Left colon (tissue), 2 donors: ENCODE measurements at places on chromosomes 6 and 20. TPM values are rescaled to one million over a fixed set of nuclear protein-coding genes. Genes with fewer than 3 reads are reported as not detected.

Gene RCAN2
- total RNA-seq, result 4.0 TPM

Gene CDH26
- 0.45 TPM for total RNA-seq

Gene GDAP1L1
- not detected for total RNA-seq

Gene FLOT1
- 137 TPM for total RNA-seq

Gene RBPJL
- not detected for total RNA-seq

Gene MBOAT1
- total RNA-seq, result 72.6 TPM

Gene FAM135A
- 68.4 TPM for total RNA-seq

Gene ELOVL4
- total RNA-seq, result 0.31 TPM

Gene BTNL2
- not detected for total RNA-seq

Gene TPD52L1
- 15.8 TPM for total RNA-seq

Gene SLC22A7
- total RNA-seq, result not detected

Gene PROKR2
- not detected for total RNA-seq

- no peak for DNase-seq
Measured at GRCh38 chr20:53622247-53623133, 28.9 kb upstream of the ZNF217 start.

- no peak for DNase-seq
Measured at GRCh38 chr20:38888059-38888831, 38.0 kb upstream of the FAM83D start.

GRCh38 chr20:56187534-56188165 lies 60.9 kb upstream of the MC3R start:
- DNase-seq, result no peak

- DNase-seq, result no peak
Measured at GRCh38 chr20:60011512-60012507, 53.6 kb downstream of the CDH26 start.

DNA sequence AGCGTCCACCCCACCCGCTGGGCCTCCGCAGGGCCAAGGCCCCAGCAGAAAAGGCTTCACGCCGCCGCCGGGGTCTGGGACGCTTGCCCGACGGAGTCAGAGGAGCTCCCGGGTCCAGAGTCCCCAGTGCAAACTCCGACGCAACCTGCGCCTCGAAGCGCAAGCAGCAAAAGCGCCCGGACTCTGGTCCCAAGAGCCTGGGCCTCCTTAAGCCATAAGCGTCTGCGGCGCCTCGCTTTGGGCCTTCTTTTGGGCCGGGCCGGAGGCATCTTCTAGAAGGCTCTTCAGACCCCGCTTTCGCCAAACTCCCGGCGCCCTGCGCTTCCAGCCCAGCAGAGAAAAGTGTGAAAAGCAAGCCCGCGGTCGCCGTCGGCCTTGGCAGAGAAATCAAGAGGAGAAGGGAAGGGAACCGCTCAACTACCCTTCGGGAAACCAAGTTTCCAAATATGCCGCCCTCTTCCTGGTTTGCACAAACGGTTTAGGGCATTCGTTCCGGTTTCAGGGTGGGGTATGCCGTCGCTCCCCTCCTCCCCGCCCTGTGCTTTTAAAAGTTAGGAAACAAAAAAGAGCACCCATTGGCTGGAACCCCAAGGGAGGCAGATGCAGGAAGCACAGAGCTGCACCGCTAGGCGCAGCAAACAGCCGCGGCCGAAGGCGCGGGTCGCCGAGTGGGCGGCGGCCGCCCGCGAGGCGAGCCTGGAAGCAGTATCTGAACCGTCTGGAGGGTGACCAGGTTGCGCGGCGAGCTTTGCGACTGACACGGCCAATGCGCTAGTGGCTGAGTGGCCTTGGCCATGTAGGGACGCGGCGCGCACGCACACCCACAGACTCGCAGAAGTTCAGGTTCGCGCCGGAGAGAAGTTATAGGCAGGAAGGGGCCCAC lies 1.2 kb downstream of the TBX18 start:
- DNase-seq, result no peak

GRCh38 chr6:93163146-93163545 lies 256.2 kb downstream of the EPHA7 start:
- no peak for DNase-seq

DNA sequence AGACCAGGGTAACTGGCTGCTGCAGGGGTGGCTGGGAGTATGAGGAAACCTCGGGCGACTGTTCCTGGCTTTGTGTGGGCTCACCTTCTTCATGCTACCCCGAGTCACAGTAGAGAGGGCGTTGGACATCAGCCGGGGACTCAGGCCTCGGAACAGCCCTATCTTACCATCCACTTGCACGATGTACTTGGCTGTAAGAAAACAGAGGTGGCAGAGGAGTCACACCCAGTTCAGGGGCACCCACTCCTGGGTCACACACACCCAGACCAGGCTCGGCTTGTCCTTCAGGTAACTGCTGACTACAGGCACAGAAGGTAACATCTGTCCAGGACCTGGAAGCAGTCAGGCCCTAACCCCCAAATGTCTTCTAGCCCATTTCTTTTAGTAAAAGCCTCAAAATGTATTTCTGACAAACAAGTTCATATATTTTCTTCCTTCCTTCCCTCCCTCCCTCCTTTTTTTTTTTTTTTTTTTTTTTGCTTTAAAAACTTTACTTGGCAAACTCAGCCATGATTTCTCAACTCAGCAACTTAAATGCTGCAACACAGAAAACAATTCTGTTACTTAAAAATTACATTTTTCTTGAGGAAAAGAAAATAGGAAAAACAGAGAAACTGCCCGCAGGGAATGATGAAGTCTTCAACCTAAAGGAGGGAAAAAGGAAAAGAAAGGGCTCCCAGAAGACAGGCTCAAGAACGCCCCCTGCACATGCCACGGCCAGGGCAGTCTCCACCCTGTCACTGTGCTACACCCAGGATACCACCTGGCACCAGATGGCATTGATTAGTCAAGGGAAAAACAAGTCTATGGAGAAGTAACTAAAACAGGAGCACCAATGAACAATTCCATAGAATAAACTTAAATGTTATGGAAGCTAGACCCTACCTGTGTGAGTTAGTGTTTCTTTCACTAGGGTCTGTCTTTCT lies 7.3 kb downstream of the MTCH1 start:
- no peak for DNase-seq

DNA sequence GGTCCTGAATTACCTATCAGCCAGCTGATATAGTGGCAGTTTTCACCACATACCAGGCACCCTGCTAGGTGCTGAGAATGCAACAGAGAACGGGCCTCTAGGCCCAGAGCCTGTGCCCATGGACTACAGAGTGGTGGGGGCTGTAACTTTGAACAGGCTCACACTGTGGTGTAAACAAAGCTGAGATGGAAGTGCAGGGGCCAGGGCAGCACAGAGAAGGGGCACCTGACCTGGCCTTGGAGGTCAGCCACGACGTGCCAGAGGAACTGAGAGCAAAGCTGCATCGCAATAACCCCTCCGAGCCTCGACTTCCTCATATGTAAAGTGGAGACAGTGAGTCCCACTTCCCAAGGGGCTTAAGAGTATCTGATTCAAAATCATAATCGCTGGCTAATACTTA lies 105.8 kb downstream of the MAFB start:
- DNase-seq, result peak; percentile 38

DNA sequence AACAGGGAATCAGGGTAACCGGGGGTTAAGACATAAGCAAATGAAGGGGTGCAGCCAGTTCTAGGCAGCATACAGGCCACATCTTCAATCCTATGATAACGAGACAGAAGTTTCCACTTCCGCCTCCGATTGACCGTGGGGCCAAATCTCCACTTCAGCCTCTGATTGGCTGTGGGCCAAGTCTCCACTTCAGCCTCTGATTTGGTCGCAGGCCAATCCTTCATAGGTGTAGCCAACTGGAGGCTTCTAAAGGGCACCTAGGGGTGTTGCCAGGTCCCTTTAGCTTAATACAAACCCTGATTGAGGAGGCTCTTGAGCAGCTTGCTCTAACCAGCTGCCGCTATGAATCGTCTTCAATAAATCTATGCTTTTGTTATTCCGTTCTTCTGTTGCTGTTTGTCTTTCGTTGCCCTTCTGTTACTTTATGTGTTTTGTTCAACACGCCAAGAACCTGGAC lies 2.1 kb upstream of the ERGIC3 start:
- DNase-seq, result peak; percentile 73

- no peak for DNase-seq
Measured at GRCh38 chr6:167892835-167893815, 66.4 kb downstream of the AFDN start.

GRCh38 chr6:106910999-106911949 lies 63.3 kb downstream of the CD24 start:
- DNase-seq, result no peak

GRCh38 chr20:15555913-15556312 lies 1017.3 kb downstream of the KIF16B start:
- DNase-seq, result no peak

GRCh38 chr6:164507206-164507940 lies 802.0 kb downstream of the C6orf118 start:
- no peak for DNase-seq

DNA sequence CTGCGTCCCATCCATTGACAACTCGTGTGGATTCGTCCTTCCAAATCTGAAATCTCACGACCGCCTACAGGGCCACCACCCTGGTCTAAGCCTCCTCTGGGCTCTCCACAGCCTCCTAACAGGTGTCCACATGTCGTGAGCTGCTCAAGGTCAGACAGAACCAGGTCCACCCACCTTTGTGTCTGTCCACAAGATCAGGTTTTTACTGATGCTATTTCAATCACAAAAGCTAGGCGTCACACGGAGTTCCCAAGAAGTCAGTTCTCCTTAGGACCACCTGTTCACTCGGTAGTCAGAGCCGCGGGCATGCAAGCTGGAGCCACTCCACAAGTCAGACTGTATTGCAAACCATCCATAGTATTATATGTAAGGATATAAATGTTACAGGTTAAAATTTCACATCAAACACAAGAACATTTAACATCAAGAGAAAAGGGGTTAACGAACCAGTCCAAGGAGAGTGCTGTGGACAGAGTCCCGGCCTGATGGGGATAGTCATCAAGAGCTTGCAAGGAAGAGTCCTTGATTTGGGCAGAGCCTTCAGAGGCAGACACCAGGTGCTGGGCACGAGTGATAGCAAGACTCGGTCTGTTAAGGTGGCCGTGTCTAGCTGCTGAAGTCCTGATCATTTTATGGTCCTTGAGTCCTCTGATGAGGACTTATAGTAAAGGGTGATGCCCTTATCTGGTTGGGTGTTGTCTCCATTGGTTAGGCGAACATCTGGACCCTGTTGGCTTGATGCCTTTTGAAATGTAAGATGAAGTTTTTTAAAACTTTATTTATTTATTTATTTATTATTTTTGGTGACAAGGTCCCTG lies 731 bp upstream of the DNPH1 start:
- DNase-seq, result no peak

GRCh38 chr20:56656632-56657031 lies 27.5 kb downstream of the TFAP2C start:
- DNase-seq, result no peak

DNA sequence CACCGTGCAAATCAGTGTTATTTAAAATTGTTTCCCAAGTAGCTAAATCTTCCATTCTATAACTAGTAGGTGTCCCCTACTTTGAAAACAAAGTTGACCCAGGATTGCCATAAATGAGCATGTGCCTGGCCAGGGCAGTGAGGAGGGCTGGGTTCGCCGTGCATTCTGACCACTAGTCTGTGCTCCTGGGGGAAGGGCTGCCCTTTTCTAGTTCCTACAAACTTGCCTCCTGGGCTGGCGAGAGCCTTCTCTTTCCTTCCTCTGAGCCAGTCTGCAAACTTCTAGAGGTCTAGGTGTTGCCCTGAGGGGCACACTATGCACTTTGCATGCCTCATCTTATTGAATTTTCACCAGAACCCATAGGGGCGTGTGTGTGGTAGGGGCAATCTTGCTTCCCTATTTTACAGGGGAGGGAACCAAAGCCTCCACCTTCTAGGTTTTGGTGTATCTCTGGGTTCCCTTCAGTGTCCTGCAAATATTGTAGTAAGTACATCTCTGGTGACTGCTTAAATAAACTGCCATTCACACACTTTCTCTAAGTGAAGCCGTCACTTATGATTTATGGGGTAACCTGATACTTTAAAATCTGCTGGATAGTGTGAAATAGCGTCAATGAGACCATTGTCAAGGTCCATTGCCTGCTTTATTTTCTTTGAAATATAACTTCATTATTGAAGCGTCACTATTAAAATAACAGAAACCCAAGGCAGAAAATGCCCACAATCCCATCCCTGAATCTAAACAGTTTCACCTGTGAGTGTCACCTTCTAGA lies 42.2 kb downstream of the CDH26 start:
- DNase-seq, result no peak

- DNase-seq, result no peak
Measured at GRCh38 chr20:62902926-62903615, 23.2 kb downstream of the DIDO1 start.

DNA sequence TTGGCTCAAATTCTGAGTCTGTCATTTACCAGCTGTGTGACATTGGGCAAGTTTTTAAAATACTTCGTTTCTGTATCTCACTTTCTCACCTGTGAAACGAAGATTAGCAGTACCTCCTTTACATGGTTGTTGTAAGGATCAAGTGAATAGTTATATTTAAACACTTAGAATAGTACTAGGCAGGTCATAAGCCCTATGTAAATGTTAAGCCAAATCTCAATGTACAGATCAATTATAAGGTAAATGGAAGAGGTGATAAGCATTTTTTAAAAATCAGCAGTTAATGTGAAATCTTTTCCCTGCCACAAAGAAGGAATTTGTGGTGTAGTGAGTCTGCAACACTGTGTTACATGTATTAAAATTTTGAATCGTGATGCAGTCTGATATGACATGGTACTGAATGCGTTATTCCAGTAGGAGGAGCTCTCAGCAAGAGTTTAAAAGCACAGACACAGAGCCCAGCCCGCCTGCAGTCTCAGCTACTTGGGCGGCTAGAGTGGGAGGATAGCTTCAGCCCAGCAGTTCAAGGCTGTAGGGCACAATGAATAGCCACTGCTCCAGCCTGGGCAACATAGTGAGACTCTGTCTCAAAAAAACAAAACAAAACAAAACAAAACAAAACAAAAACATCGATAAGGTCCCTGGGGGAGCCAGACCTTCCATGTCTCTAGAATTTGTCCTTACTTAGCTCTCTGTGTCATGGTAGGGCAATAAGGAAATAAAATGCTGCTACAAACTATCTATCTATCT lies 46.0 kb downstream of the GTF2H5 start:
- peak; percentile 69 for DNase-seq

DNA sequence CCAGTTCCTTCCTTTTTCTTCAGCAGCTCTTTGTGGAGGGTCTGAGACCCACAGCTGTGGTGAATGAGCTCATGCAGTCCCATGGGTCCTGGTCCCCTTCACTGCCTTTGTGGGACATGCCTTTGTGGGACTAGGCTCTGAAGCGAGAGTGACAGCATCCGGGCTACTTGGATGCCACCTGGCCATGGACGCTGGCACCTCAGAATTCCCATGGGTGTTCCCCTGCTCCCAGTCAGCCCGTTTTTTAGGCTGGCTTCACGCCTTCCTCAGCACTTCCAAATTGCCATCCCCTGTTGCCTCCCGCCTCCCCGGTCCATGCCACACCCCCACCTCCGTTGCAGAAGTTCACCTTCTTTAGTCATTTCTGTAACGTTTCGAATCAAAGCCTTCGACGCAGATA lies 45.1 kb downstream of the RAMACL start:
- no peak for DNase-seq

DNA sequence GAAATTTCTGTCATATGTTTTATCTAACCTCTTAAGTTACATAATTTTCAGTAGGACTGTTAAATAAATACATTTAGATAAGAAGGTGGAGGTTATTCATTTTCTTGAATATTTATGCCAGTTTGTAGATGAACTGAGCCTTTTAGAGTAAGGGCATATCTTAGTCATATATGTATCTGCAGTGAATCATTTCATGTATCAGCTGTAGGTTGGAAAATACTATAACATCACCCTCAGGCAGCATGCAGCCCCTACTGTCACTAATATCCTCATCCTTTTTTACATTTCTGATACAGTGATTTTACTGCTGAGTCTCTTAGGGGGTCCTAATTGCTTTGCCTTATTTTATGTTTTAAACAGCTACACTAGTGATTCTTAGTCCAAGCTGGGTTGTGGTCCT lies 19.5 kb upstream of the SUMO4 start:
- no peak for DNase-seq

GRCh38 chr6:9139746-9140145 lies 704.4 kb upstream of the SLC35B3 start:
- no peak for DNase-seq
